Posterior cingulate gyrus (tissue), 11 donors: ENCODE measurements at places on chromosomes 7 and 10.

GRCh38 chr7:1514995-1515401 lies 10.8 kb upstream of the INTS1 start:
- no peak for DNase-seq

DNA sequence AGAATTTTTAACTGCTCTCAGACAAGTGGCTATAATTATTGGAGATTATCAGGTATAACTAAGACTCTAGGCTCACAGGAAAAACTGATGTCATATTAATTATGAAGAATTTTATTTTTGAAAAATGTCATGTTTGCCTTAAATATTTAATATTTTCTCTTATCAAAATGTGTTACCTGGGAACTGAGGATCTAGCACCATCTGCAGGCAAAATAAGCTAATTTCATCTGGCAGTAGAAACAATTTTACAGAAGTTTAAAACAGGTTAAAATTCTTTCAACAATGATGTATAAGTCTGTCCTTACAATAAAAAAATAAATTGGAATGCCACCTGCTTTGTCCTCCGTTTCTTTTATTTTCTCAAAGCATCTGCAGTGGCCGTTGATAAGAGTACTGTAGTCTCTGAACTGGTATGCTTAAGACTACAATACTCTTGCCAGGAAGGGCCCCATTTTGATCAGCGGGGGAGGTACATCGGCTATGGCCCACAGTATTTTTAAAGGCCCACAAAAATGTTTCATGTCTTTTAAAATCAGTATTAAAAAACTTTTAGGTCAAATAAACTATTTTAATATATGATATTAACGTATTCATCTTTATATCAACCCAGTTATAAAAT lies 81.3 kb downstream of the VWDE start:
- no peak for DNase-seq

- DNase-seq, result no peak
Measured at GRCh38 chr10:76085002-76085816, 653.8 kb downstream of the LRMDA start.

GRCh38 chr7:45073031-45073785 lies 15.6 kb downstream of the NACAD start:
- no peak for DNase-seq

- no peak for DNase-seq
Measured at GRCh38 chr7:100728196-100728595, 5.2 kb upstream of the ZAN start.

DNA sequence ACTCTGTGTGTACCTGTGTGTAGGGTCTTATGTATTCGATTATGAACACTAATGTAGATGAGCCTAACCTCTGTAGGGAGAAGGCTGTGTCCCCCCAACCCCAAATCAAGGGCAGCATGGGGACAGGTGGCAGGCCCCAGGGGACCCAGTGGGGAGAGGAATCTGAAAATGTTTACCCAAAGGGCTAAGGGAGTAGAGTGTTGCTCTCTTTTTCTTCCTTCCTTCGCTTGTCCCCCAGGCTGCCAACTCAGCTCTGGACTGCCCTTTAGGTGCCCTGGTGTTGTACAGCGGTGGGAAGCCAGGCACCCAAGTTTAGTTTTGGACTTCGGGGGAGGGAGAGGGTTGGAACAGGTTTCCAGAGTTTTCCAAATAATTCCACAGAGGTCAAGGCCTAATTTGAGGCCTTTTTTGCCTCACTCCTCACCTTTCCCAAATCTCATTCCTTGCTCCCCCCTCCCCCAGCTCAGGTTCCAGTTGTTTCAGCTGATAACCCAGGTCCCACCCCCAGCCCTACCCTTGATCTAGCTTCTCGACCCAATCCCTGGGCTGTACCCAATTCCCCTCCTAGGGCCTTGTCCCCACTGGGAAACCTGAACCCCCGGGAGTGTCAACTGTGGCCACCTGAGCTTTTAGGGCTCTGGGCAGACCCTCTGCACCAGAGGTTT lies 9.1 kb upstream of the PAX2 start:
- no peak for DNase-seq

DNA sequence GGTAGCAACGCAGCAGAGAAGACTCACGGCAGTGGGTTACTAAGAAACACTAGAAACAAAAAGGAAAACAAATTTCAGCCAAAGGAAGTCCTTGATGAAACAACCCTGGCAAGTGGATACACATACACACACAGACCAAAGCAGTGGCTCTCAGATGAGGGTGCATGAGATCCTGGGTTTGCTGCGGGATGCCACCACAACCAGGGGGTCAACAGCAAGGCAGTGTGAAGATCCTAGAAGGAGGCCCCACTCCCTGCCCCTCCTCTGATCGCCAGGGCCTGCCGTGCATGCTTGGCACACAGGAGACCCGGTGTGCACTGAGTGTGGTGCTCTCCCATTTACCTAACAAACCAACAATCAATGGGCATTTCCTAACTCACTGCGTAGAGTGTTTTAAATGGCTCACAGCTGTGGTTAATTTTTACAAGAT lies 252.3 kb upstream of the KLF14 start:
- no peak for DNase-seq

GRCh38 chr7:34991938-34992840 lies 45.1 kb downstream of the DPY19L1 start:
- no peak for DNase-seq

DNA sequence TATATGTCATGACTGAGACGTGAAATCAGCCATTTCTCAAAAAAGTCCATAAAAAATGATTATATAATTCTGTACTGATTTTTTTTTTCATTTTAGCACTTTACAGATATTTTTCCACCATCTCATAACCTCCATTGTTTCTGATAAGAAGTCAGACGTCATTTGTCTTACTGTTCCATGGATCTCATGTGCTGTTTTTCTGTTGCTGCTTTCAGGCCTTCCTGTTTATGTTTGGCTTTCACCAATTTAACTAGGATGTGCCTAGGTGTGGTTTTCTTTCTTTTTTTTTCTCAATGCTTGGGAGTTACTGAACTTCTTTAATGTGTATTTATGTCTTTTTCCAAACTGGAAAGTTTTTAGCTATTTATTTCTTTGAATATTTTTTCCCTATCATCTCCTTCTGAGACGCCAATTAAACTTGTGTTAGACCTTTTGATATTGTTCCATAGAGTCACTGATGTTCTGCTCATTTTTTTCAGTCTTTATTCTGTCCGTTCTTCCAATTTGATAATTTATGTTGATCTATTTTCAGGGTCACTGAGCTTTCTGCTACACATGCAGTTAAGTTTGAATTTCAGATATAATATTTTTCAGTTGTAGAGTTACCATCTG lies 43.3 kb downstream of the TAF3 start:
- no peak for DNase-seq

DNA sequence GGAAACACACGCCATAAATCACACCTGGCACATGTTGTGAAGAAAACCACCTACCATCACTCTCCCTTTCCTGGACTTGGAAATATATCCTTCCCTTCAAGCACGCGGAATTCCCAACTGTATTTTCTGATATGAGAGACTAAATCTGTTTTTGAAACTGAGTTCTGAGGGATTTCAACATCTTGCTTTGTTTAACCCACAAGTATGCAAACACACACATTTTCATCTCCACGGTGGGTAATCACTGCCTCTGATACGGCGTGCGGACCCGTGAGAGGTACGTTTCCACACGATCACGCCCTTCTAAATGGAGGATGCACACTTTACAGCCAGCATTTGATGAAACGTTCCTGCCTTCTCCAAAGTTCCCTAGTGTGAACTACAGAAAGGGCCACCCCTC lies 83.4 kb downstream of the ZRANB1 start:
- no peak for DNase-seq

GRCh38 chr7:37357637-37357996 lies 91.0 kb downstream of the ELMO1 start:
- no peak for DNase-seq

- DNase-seq, result peak; percentile 59
Measured at GRCh38 chr7:155349601-155350331, 52.1 kb downstream of the INSIG1 start.

GRCh38 chr10:123906884-123907652 lies 15.5 kb upstream of the CPXM2 start:
- DNase-seq, result no peak

GRCh38 chr10:30058570-30059132 lies 735 bp downstream of the JCAD start:
- no peak for DNase-seq

- DNase-seq, result no peak
Measured at GRCh38 chr7:54781134-54781920, 22.3 kb upstream of the SEC61G start.

DNA sequence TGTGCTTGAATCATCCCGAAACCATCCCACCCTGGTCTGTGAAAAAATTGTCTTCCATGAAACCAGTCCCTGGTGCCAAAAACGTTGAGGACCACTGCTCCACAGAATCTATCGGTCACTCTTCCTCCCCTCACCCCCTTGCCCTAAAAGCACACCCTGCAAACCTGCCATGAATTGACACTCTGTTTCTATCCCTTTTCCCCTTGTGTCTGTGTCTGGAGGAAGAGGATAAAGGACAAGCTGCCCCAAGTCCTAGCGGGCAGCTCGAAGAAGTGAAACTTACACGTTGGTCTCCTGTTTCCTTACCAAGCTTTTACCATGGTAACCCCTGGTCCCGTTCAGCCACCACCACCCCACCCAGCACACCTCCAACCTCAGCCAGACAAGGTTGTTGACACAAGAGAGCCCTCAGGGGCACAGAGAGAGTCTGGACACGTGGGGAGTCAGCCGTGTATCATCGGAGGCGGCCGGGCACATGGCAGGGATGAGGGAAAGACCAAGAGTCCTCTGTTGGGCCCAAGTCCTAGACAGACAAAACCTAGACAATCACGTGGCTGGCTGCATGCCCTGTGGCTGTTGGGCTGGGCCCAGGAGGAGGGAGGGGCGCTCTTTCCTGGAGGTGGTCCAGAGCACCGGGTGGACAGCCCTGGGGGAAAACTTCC lies 784 bp upstream of the SERPINE1 start:
- DNase-seq, result no peak

GRCh38 chr7:37206192-37206591 lies 242.5 kb downstream of the ELMO1 start:
- no peak for DNase-seq

- peak; percentile 40 for DNase-seq
Measured at GRCh38 chr7:43905956-43906330, 453 bp downstream of the URGCP start.

GRCh38 chr10:124153023-124153826 lies 59.8 kb upstream of the CHST15 start:
- DNase-seq, result peak; percentile 21

DNA sequence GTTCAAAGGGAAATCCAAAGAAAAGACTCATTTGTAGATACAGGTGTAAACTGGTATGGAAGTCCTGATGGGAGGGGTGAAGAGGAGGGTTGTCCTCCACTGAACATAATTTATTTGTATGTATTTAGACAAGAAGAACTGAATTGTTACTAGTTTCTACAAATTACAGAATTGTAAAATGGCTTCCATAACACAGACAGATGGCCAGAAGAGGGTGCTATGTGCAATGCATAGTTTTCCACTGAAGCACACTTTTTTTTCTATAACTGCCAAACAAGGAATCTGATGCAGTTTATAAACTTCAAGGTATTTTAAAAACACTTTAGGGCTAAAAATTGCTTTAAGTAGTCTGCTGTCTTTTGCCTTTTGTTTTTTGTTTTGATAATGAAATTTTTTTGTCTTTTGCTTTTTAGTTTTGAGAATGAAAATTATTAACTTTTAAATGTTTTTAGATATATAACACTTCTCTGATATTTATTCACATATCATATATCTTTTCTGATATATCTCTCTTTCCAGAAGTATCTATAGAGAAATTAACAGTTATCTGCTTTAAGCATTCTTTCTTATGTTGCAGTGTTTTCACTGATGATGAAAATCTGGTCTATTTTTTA lies 58.5 kb downstream of the PHYHIPL start:
- no peak for DNase-seq

GRCh38 chr7:111210996-111211395 lies 120.1 kb downstream of the LRRN3 start:
- no peak for DNase-seq

GRCh38 chr7:71637578-71637977 lies 505.6 kb downstream of the GALNT17 start:
- DNase-seq, result peak; percentile 22

DNA sequence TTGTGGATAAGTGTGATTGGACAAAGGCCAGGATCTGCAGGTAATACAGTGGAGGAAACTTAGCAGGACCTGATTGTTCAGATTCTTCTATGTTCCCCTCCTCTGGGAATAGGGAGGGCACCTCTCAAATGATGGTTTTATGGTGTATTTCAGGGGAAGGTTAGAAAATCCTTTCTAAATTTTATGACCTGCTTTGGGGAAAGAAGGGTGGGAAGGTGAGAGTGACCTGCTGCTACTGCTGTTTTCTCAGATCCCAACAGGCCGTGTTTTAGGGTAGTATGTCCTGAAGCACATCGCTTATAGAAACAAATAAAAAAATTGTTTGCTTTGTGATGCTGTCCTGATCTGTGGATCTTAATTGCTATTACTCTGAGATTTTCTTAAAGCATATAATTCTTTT lies 404.1 kb upstream of the GALNT17 start:
- DNase-seq, result no peak

DNA sequence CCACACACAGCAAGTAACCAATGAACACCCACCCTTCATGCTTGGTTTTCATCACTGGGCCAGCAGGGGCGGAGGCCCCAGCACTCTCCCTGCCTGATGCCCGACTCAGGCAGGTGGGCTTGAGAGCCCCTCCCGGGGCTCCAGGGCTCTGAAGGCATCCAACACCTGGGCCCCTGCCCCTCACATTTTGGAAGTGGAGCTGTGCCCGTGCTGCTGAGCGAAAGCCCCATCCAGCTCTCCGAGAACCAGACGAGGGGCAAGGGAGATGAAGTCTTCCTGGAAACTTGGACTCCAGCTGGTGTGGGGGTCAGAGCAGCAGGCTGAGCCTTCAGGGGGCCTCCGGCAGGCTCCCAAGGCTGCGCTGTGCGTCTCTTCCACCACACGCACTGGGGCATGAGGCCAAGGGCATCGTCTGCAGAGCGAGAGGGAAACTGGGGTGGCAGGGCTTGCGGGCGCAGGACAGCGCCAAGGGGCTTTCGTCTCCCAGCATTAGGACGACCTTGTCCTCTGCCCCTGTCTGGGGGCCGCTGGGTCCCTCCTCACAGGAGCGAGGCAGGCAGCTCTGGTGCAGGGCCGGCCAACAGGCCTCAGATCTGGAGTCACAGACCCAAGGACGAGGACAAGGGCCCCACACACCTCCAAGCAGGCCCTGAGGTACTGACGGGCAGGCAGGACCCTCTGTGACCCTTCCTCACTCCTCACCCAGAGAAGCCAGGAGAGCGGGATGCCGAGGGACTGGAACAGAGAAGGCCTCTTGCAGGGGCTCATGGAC lies 108.3 kb upstream of the FAM20C start:
- DNase-seq, result no peak

- DNase-seq, result no peak
Measured at GRCh38 chr10:119480667-119481066, 61.9 kb downstream of the RGS10 start.

DNA sequence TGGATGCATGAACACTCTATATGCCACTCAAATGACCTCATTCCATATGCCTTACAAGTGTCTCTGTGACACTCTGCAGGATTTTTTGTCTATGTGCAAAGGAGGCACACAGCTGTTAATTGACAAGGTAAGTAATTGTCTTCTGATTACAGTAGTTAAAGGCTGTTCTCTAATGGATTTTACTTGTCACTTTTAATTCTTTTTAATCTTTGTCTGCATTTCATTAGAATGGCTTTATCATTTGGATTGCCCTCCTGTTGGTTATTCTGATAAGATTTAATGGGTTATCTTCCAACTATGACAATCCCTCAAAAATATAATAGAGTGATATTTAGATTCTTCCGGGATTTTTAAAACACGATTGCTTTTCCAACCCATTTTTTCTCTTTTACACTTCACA lies 290.0 kb upstream of the TEX47 start:
- no peak for DNase-seq

GRCh38 chr10:114714281-114714741 lies 56.2 kb upstream of the ABLIM1 start:
- no peak for DNase-seq
